ENCODE measurements at places on chromosomes 2 and 18. TPM values are rescaled to one million over a fixed set of nuclear protein-coding genes. Genes with fewer than 3 reads are reported as not detected.

AOX1 gene
- 2.7 TPM for total RNA-seq

C1QL2 gene
- total RNA-seq, result not detected

PAX8 gene
- 0.16 TPM for total RNA-seq

CLEC4F gene
- total RNA-seq, result 0.13 TPM

SLC5A7 gene
- not detected for total RNA-seq
